ENCODE measurements at places on chromosomes 7 and 10. TPM values are rescaled to one million over a fixed set of nuclear protein-coding genes. Genes with fewer than 3 reads are reported as not detected.

GRCh38 chr7:24721481-24722001 lies 35.7 kb downstream of the GSDME start:
- no peak for DNase-seq

DNA sequence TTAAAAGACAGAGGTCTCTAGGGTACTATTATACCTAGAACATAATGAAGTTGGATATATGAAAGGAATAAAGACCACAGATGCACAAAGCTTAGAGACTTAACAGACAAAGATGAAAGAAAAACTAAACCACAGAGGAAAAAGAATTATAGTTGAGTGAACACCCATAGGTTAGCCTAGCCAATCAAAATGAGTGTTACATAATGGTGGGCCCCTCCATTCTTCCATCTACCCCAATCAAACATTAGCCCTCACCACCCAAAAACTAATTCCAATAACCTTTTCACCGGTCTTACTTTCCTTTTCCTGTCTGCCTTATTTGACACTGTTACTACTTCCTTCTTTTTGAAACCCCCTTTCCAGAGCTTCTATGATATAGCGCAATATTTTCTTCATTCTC lies 130.1 kb downstream of the ELMO1 start:
- DNase-seq: no peak

DNA sequence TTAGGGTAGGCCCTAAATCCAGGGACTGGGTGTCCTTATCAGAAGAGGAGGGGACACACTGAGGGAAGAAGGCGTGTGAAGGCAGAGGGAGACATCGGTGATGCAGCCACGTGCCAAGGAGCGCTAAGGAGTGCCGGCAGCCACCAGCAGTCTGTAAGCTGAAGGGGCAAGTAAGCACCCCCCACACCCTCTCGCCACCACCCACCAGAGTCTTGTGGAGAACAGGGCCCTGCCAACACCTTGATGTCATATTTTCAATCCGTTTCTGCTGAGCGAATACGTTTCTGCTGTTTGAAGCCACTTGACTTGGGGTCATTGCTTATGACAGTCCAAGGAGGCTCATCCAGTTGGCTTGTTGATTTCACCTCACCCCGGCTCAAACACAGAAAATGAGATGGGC lies 37.9 kb downstream of the RGS10 start:
- no peak for DNase-seq

- DNase-seq: peak; percentile 84
These were observed 57.5 kb downstream of the UNCX start for GRCh38 chr7:1290026-1290678.

GRCh38 chr10:51488766-51489408 lies 210.5 kb downstream of the CSTF2T start:
- DNase-seq: no peak

DNA sequence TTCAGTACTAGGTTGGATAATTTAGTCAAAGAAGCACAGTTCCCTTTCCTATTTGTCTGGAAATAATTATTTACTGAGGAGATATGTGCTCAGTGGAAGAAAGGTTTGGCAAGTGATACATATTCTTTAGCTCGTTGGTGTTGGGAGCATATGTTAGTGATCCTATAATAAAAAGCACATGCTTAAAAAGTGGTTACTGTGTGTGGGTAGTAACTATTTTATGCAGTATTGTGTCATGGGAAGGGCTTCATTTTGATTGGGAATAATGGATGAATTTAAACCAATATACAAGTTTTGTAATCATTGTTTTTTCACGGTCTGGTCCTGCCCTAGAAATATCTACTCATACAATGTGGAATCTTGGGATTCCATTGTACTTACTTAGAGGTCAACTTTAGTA lies 188.7 kb upstream of the PPP1R3A start:
- no peak for DNase-seq

DNA sequence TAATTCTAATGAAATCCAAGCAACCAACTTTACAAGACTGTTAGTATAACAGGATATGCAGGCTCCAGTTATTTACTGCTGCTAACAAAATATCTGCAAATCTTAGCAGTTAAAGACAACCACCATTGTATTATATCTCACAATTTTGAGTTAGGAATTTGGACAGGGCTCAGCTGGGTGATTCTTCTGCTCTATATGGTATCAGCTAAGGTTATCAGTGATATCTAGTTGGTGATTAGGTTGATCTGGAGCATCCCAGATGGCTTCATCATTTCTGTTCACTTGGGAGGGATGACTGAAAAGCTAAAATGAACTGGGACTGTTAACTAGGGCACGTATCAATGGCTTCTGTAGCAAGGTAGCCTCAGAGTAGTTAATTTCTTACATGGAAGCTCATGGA lies 105.7 kb downstream of the MBL2 start:
- no peak for DNase-seq

DNA sequence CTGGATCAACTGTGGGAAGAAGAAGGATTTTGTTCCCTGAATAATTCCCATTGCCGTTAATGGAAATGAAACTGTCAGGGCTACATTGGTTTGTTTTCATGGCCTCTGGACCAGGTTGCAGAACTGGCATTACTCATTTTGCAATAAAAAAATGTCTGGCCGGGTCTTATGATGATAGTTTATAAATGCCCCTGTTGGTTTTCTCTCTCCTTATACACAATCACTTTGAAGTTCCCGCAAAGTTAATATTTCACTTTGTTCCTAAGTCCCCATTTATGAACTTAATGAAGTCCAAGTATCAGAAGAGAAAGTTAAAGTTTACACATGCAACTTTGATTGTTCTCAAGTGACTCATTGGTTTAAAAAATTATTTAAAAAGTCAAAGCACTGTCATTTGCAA lies 150.7 kb upstream of the PRR15 start:
- no peak for DNase-seq

GRCh38 chr7:20541608-20542349 lies 73.7 kb upstream of the ABCB5 start:
- no peak for DNase-seq

DNA sequence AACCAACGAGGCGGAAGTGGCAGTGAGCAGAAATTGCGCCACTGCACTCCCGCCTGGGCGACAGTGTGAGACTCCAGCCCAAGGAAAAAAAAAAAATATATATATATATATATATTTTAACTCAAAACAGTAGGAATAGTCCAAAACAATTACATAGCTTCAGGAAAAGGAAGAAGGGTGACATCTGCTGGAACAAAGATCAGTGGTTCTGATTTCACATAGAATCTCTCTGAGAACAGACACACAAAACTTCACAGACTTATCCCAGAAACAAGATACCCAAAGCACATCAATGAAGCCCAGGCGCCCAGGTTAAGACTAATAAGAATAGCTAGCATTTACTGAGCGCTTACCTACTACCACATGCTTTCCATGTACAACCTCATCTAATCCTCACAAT lies 45.0 kb downstream of the DNMBP start:
- DNase-seq: no peak

GRCh38 chr10:5958077-5958476 lies 19.3 kb downstream of the IL15RA start:
- no peak for DNase-seq

GRCh38 chr10:102422545-102423129 lies 2.0 kb downstream of the FBXL15 start:
- DNase-seq: peak; percentile 92

DNA sequence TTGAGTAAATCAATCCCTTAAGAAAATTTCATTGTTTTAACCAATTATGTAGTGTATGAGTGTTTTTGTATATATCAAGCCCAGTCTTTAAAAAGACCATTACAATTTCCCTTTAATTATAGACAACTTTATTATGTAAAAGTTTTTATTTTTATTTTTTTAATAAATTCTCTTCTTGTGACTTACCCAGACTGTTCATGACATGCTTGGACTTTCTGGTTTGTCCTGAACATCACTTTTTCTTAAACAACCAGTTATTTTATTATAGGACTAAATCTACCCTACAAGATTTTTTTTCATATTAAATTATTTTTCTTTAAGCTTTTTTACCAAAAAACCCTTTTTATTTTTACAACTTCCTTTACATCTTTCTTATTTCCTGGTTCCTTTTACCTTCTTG lies 410.4 kb downstream of the ATRNL1 start:
- DNase-seq: no peak

DNA sequence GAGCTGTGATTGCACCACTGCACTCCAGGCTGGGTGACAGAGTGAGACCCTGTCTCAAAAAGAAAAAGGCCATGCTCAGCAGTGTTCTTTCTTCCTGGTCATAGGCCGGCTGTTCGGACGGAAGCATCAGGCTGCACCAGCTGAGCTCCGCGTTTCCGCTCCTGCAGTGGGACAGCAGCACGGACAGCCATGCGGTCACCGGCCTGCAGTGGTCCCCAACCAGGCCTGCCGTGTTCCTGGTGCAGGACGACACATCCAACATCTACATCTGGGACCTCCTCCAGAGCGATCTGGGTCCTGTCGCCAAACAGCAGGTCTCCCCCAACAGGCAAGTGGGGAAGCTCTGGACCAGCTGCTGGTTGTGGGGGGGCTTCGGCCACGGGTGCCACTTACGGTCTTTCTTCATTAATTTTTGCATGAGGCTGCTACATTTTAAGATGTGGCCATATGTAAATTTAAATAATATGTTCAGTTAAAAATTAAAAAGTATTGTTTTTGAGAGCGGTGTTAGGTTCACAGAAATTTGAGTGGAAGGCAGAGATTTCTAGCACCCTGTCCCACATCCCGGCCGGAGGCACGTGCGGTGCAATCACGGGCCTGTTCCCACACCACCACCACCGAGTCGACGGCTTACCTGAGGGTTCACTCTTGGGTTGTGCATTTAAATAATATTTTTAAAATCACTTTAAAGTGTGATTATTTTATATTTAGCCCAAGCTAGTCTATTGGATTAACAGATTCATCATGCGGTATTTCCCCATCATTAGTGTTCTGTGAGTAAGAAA lies 85.7 kb downstream of the DYNC2I1 start:
- DNase-seq: no peak

DYNC1I1 gene
- total RNA-seq: 0.46 TPM

DENND2A gene
- total RNA-seq: 10.6 TPM

PNLIPRP2 gene
- total RNA-seq: 0.88 TPM

SPAM1 gene
- not detected for total RNA-seq

EIF5AL1 gene
- total RNA-seq: 0.11 TPM

HABP2 gene
- total RNA-seq: 10.3 TPM

SCIN gene
- 19.6 TPM for total RNA-seq
